ENCODE measurements at places on chromosomes 2 and 18. TPM values are rescaled to one million over a fixed set of nuclear protein-coding genes. Genes with fewer than 3 reads are reported as not detected.

- DNase-seq: no peak
These were observed 172.8 kb upstream of the SPRED2 start for GRCh38 chr2:65605058-65605742.

DNA sequence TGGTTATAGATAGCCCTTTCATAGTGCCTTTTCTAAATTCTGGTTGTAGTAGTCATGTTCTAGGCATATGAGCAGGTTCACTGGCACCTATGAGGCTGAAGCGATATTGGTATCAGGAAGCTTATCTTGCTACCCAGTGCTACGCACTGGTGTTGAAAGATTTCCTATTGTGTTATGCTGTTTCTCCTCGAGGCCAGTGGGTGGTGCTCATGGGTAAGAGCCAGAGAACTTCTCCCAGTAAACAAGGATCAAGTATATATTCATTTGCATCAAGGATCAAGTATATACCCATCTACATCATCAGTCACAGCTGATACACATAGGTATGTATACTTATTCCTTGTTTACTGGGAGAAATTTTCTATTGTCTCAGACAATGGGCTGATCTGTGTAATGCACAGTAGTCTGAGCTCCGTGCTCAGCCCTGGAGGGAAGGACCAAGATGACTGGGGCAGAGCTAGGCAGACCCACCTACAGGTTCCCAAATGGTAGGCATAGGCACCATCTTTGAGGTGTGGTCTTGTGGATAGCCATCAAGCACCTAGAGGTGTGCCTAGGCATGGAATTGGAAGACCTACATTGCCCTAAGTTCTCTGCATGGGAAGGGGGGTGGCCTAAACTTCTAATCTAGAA lies 101.2 kb upstream of the GALNT13 start:
- DNase-seq: no peak

DNA sequence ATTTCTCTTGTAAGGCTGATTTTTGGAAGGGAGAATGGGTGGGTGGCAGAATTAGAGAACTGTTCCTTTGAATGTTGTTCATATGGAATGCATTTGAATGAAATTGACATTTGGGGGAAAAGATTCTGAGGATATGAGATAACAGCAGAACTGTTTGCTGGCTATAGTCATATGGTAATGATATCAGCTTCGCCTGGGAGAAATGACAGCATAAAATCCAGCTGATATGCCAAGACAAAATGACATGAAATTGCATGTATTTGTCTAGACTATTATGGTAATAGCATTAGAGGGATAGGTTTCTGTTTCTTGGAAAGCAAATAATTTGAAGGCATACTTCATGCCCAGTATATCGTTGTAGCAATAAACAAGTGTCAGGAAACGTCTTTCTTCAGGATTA lies 150.8 kb upstream of the SPATS2L start:
- no peak for DNase-seq

DNA sequence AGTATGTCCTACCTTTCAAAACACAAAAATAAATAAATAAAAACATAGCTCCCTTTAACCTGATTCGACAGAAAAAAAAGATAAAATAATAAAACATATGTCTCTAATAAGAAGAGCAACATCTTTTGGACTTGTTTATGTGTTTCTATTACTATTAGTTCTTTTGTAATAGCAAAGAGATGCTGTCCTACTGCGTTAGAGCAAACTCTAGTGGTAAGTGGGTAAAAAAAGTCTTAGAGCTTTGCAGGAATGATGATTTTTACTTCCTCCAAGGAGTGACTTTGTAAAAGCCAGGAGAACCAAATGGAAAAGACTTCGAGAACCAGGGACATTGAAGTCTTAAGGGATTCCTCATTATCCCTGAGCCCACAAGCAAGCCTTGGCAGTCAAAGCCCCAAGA lies 450.1 kb downstream of the METTL4 start:
- no peak for DNase-seq

DNA sequence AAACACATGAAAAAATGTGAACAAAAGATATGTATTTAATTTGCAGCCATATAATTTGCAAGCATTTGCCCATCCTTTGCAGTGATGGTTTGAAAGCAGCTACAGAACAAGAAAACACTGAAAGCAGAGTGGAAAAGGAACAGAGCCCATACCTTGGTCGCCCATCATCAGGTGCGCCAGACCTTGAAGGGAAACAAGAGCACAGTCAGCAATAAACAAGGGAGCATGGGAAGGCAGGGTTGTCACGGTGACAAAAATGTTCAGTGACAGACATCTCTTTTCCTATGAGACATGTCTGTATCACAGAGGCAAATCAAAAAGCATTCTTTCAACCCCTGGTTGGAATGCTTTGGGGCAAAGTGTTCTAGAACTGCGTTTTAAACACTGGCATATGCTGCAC lies 109.4 kb downstream of the NRXN1 start:
- no peak for DNase-seq

- no peak for DNase-seq
These were observed 17.1 kb downstream of the CCT7 start for GRCh38 chr2:73250872-73251846.

- no peak for DNase-seq
These were observed 73.2 kb upstream of the SMAD2 start for GRCh38 chr18:48003426-48004349.

DNA sequence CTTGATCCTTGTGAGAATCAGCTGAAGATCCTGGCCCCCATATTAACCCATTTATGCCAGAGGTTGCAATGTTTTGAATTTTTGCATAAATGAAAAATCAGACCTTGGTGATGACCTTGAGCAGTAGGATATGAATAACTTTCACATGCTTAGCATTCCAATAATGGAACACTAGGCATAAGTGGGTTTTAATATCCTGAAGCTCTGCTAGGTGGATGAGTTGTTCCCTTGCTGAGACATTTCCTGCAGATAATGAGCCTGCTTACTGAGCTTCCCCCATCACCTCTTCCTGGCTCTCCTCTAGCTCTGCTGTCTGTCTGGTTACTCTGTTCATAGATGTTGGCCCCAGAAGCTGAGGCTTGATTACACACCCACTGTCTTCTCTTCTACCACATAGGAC lies 25.5 kb upstream of the SEC11C start:
- no peak for DNase-seq

DNA sequence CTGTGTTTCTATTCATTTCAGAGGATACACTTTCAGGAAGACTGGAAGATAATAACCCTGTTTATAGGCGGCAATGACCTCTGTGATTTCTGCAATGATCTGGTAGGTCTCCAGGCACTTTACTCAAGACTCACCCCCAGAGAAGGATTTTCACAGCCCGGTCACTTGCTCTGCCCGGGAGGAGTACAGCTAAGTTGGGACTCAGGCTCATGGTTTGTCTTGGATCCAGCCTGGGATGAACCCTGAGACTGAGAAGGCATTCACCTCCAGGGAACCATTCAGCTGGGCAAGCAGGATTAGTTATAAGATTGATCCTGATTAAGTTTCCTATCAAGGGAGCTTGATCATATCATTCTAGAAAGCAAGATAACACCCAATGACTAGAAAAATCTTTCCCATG lies 83.7 kb downstream of the PLB1 start:
- no peak for DNase-seq

DNA sequence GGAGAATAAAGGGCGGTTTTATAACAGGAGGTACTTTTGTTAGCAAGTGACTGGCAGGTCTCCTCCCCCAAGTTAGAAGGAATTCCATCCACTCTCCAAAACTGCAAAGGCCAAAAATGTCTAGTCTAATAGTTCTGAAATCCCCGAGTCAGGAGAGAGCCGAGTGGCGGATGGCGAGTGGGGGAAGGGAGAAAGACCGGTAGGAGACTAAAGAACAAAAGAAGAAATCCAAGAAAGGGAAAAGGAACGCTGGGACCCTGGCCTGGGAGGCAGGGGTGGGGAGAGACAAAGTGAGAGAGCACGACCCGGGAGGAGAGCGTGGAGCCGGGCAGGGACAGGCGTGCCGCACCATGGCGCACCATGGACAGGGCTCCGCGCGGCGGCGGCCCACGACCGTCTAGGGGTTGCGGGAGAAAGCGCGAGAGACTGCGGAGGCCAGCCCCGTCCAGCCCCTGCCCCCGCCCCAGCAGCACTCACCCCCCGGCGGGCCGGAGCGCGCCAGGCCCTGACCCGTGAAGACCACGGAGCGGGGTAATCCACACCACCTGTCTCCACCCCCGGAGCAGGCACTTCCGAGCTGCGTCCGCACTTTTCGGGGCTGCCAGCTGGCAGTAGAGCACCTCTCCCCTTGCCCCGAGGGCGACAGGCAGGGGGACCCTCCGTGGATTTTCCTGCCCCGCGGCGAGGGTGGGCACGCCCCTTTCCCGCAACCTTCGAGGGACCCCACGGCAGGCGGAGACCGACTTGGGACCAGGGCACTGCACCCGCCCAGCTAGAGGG lies 1.6 kb downstream of the CDH2 start:
- DNase-seq: peak; percentile 60

DNA sequence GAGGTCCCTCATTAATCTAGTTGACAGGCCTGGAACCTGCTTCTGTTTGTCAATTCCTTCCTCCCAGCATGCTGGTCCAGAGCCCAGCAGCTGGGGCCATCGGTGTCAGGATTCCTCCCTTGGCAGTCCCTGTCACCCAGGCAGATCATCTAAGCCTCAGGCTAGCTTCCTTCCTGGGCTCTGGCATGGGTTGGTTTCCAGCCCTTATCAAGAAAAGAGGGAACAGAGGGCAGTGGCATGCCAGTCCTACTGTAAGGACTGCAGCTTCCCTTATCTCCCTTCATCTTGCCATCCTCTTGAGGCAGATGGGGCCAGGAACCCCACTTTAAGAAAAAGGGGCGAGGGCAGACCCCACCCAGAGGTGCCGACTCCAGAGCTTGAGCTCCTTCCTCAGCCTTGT lies 10.9 kb upstream of the KCNK3 start:
- no peak for DNase-seq

DNA sequence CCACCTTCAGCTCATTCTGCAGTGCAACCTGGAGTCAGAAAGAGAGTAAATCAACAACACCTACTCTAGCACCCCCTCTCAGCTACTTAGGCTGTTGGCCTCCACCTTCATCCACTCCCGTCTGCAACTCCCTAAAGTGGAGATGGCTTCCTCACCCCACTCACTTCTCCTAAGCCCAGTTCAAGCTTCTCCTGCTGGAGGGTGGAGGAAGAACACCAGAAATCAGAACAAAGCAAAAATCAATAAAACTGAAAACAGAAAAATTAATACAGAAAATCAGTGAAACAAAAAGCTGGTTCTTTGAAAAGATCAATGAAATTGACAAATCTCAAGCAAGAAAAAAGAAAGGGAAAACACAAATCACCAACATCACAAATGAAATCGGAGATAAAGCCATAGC lies 191.7 kb downstream of the ANAPC1 start:
- no peak for DNase-seq

DNA sequence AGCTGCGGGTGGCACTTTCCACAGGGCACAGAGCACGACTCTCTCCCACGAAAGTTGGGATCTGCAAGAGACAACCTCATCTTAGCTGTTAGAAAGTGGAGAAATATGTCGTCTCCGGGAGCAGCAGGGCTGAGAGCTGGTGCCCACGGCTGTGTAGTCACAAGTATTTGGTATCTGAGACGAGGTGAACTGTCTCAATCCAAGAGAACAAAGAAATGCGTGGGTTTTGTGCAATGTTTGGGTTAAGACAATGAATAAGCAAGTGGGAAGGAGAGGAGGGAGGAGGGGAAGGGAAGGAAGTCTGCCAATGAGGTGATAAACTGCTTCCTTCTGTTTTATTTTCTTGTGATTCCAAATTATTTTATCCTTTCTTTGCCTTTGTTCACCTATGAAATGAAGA lies 18.0 kb downstream of the DYTN start:
- no peak for DNase-seq

The NUP35 gene
- 9.6 TPM for total RNA-seq

The CRYBA2 gene
- not detected for total RNA-seq

GRCh38 chr2:152298754-152299153 lies 36.2 kb upstream of the FMNL2 start:
- DNase-seq: no peak

GRCh38 chr2:178241844-178242551 lies 47.7 kb downstream of the OSBPL6 start:
- peak; percentile 47 for DNase-seq
